ENCODE measurements at places on chromosomes 7 and 10.

DNA sequence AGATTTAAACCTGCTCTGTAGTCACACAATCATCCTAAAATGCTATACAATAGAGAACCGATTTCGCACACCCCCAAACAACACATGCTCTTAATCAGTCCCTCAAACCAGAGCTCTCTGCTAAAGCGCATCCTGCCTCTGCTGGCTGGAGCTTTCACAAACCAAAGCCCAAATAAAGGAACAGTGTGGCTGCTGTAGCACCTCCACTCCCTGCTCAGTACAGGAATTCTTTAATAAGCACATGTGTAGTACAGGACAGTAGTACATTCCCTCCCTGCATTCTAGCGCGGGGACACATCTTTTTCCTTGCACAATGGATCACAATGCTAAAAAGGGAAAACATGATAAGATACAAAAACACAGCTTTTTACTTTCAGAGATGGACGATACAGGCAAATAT, 684.6 kb downstream of the MAGI2 start:
- DNase-seq = no peak

DNA sequence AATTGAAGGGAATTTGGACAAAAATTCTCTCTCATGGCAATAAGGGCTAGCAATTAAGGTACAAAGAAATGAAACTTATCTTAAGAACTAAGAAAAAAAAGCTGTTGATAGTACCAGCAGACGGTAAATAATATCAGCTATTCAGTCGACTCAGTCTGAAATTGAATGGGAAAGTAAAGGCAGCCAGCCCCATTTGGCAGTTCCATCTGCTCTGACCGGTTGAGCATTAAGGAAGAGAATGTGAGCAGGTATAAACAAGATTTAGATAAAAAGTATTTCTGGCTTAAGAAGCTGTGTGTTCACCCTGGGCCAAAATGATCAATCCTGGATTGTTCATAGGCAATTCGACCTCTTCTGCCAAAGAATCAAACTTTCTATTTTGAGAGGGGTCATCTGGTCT, 154.6 kb upstream of the NPVF start:
- no peak for DNase-seq

- no peak for DNase-seq
These were observed 31.3 kb upstream of the DAGLB start for GRCh38 chr7:6479067-6479466.

DNA sequence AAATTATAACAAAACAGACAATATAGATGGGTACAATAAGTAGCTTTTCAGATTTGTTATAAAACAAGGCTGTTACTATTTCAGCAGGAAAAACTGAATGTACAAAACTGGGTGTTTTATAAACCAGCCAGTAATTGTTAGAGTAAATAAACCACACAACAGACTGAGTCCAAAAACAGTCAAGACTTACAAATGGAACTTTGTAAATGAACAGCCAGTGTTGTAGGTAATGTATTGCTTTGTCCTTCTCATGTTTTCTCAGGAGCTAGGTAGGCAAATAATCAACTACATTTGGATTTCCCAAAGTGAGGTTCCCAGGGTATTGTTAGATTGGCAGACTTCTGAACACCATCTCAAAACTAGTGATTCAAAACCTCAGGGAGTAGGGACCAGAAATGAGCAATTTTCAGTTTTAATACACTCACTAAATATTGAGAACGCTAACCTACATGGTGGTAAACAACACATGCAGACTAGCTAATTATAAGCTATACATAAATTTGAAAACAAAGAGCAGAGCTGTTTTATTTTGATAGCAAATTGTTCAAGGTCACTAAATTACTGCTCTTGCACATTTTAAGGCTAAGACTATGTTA, 36.2 kb downstream of the HERPUD2 start:
- no peak for DNase-seq

- DNase-seq = no peak
These were observed 690.8 kb downstream of the MAGI2 start for GRCh38 chr7:78762625-78763024.

GRCh38 chr10:43976292-43976691, 327.6 kb upstream of the ZNF32 start:
- DNase-seq = no peak

- DNase-seq = peak; percentile 48
These were observed 199.5 kb downstream of the SKAP2 start for GRCh38 chr7:26664735-26665416.

DNA sequence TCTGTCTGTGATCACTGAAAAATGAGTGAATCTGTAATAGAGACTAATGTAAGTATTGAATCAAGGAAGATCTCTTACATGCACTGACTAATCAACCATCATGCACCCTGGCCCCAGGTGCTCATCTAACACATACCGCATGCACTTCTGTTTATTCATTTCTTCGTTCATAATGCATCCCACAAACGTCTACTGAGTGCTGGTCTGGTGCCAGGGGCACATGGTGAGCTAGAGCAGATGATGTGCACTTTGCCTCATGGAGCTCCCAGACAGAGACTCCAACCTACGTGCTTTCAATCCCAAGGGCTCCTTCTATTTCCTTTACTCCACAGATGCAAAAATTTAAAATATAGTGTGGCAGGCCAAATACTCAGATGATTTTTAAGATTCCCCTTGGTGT, 10.7 kb downstream of the C10orf90 start:
- no peak for DNase-seq

GRCh38 chr7:121544726-121545125, 148.6 kb upstream of the FAM3C start:
- no peak for DNase-seq

- DNase-seq = no peak
These were observed 717 bp downstream of the ADCY1 start for GRCh38 chr7:45574669-45575500.

DNA sequence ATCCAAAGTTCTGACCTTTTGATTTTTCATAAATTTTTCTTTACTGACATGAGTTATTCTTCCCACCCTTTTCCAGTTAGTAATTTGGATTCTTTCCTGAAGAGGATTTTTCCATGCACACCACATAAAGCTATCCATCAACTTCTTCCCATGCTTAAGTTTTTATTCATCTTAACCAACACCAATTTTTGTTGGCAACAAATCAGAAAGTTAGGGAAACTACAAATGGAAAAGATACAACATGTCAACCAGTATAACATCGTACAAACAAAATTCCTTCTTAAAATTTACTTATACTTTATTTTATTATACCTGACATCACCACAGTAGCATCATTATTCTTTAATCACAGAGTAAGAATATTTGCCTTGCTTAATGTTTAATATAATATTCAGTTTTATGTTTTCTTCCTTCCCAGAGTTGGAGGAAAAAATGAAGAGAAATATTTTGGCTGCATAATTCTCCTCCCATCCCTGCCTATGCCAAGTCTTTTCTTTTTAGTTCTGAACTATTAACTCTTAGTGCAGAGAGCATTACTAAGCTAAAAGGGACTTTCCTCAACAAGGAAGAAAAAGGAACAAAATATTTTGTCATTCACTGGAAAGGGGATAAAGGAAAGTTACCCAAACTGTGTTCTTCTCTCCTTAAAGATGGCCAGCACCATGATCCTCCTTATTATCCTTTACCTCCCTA, 67.5 kb upstream of the MEOX2 start:
- DNase-seq = no peak

DNA sequence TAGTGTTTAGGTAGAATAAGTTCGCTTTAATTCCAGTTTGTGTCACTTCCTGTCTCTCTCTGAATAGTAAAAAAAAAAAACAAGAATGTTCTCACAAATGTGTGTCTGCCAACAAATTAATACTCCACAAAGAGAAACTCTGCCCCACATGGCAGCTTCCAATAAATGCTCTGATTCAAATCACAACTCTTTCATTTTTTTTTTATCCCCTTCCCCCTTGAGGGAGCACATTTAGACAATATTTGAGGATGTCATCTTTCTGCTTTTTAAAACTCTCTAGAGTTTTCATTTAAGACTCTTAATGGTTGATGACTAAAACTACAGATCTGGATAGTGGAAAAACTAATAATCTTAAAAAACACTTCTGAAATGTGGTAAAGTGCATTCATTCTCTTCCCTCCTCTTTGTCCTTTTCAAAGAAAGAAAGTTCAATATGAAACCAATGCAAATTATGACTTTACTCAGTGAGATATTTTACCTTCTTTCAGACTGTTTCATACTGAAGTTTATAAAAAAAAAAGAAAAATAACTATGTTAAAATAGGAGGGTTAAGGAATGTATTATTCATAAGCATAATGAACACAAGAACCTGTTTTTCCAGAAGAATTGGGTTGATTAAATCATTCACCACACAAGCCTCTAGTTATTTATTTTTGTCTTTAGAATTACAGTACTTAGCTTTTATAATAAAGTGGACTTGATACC, 42.3 kb downstream of the ARID5B start:
- DNase-seq = peak; percentile 64

GRCh38 chr7:106604971-106605370, 56.0 kb downstream of the CCDC71L start:
- no peak for DNase-seq

- peak; percentile 71 for DNase-seq
These were observed 21.9 kb upstream of the ECHDC3 start for GRCh38 chr10:11720260-11720741.

DNA sequence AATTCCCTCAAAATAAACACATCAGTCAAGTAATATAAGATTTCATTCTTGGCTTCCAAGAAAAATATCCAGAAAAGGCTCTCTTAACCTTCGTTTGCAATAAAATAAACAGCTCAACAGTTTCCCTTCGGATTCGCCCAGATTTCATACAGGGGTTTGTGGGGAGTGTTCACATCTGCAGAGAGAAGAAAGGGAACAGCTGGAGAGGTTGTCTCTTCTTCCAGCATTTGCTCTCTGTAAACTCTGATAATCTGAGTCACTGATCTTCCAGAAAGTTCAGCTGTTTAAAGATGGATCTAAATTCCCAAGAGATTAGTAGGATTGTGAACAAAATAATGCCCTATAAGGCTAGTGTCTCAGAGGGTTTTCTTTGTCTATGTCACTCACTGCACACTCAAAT, 277.9 kb downstream of the HPSE2 start:
- DNase-seq = no peak

DNA sequence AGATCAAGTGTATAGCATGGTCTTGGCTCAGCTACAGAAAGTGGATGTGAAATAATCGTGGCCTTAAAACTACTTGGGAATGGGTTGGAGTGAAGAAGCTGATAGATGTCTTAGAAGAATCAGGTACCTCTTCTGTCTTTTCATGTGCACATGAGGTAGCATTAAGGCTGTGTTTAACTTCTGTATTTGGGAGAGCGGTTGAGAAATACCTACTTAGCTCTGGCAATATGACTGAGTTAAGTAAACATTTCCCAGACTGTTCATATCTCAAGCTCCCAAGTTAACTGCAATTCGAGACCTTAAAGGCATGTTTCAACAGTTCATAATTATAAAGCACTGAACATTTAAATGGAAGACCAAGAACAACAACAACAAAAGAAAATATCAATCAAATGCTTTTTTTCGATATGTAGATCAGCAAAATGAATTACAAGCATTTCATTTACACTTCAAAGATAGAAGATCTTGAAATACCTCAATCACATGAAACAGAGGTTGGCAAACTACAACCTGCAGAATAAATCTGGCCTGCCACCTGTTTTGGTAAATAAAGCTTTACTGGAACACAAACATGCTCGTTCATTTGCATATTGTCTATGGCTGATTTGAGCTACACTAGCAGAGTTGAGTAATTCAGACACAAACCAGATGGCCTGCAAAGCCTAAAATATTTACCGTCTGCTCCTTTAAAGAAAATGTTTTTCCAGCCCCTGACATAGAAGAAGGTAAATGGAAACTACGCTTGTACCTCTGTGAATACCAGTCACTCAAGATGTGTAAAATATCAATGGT, 337.1 kb upstream of the GLI3 start:
- no peak for DNase-seq

- peak; percentile 45 for DNase-seq
These were observed 183.4 kb downstream of the PRKCQ start for GRCh38 chr10:6396652-6397051.

GRCh38 chr7:20412032-20412431, 81.3 kb downstream of the ITGB8 start:
- no peak for DNase-seq

GRCh38 chr10:110530131-110530831, 32.6 kb downstream of the DUSP5 start:
- no peak for DNase-seq

DNA sequence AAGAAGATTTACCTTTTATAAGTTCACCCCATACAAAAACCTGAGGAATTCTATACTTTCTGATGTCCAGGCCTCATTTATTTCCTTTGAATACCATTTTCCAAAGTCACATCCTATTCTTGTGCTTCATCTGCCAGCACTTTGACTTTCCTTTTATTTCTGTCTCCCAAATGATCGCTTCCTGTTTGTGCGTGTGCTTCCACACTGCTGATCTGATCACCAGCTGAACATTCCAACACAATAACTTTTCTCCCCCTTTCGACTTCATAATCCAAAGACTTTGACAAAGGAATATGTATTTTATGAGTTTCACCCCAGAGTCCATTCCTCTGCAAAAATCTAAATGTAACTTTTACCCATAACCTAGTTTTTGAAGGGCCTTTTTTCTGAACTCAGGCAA, 3.1 kb downstream of the ELAPOR2 start:
- DNase-seq = no peak

DNA sequence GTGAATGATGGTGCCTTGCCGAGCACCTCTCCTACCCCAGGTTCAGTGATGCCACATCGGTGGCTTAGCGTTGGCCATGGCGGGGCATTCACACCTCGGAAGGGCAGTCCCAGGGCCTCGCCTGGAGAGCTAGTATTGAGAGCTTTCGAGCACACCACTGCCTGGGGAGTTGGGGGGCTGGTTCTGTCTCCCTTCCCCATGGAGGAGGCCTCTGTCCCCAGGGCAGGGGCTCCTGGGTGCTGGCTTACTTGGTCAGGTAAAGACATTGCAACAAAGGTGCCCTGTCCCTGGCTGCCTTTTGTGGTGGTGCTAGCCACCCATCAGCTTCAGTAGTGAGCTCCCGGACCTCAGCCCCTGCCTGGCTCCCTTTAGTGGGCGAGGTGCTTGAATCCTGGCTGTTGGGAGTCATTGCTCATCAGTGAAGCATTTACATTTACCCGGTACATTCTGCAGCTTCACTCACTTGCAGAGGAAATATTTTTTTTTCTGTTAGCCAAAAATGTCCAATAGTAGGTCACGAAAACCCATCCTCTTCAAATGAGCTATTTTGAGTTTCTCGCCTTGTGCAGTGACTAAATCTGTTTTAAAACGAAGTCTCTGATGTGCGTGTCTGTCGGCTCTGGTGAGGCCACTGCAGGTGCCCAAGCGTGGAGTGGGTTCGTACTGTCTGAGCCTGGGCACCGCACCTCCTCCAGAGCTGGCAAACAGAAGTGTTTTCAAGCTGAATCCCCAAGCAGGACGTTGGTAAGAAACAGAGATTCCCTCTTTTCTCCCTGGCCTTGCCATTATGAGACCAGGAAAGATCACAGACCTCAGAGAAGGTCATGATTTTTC, 95.5 kb downstream of the INPP5A start:
- no peak for DNase-seq

DNA sequence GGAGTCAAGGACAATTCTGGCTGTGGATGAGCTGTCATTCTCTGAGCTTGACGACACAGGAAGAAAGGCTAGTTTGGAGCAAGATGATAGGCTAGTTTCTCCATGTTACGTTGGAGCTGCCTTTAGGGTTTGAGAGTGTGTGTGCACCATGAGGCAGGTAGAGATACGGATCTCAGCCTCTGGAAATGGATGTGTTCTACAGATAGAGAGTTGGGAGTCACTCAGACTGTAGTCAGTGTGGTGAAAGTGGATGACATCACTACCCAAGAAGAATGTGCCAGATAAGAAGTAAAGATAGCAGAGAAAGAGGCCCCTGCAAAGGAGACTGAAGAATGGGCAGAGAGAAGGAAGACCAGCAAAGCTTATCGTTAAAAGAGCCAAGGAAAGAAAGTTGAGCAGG, 42.4 kb downstream of the PNLIPRP3 start:
- DNase-seq = no peak

GRCh38 chr7:103141753-103142404, 7.0 kb downstream of the NAPEPLD start:
- DNase-seq = no peak
